ENCODE measurements at places on chromosomes 12 and 14.

GRCh38 chr12:99544457-99544856, 103.1 kb upstream of the GARIN6 start:
- no peak for DNase-seq

GRCh38 chr12:69779928-69780327, 41.3 kb downstream of the RAB3IP start:
- no peak for DNase-seq

DNA sequence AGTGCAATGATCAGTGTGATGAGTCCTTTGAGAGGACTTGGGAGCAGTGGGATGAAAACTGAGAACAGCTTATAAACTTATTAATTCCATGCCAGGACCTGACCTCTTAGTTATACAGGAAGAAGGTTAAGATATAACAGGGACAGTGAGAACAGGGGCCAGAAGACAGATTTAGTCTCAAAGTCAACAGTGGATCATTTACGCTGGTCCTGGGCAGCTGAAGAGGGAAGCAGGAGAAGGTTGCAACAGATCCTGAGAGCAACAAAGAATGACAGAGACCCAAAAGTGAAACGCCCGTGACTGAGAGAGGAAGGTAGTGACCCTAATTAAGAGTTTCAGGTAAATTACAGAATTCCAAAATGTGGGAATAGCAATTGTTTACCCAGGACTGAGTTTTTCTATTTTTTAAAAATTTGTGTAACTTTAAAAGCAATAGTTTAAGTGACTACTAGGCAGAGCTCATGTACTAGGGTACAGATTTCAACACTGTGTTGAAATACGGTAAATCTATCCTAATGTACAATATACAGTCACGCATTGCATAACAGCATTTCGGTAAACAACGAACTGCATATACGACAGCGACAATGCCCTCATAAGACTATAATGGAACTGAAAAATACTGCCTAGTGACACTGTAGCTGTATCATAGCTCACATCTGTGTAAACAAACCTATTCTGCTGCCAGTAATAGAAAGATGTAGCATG, 77.7 kb upstream of the GNPNAT1 start:
- DNase-seq, result no peak

DNA sequence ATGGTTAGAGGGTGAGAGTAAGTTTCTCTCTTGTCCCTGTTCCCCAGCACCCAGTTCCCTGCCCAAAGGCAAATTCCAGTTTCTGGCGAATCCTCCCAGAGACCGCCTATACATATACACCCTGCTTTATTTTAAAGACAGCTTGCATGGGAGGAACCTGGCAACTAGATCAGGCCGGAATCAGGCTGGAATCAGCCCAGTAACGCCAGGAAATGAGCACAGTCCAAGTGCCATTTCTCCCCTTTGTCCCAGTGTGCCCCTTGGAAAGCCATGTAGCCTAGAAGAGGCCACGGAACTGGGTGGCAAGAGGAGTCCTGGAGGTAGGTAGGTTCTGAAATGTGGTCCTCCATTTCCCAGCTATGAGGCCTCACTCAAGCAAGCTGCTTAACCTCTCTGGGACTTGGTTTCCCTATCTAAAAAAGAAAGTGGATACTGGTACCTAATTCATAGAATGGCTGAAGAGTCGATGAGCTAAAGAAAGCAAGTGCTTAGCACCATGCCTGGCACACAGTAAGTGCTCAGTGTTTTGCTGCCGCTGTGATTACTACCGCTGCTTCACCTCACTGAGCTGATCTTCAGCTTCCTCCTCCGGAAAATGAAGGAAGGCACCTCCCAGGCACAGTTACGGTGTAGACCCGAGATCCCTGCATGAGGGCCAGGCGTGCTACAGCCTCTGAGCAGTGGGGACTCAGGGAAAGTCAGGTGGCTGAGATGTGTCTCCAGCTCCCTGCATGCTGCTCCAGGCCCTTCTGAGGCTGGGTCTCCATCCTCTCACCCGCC, 36.4 kb downstream of the PITPNM2 start:
- DNase-seq, result no peak

- DNase-seq, result no peak
These were observed 344.7 kb downstream of the CACNA1C start for GRCh38 chr12:2397356-2398045.

- DNase-seq, result no peak
These were observed 2.8 kb upstream of the CDKL1 start for GRCh38 chr14:50399251-50400032.

DNA sequence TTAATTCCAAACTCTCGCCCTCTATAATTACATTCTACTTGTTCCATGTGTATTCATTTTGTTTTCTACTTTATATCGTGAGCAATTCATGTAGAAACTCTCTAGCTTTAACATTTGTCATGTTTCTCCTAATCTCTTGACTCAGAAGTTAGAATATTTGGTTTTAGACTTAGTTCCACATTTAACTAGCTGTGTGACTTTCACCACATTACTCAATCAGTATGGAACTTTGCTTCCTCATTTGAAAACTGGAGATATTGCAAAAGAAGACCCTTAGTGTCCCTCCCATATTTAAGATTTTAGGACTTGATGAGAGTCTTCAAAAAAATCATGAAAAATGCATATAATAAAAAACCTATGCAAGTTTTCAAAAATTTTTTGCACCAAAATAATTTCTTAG, 447.5 kb downstream of the GXYLT1 start:
- DNase-seq, result no peak

GRCh38 chr12:100128512-100128908, 14.2 kb downstream of the BLTP3B start:
- DNase-seq, result no peak

DNA sequence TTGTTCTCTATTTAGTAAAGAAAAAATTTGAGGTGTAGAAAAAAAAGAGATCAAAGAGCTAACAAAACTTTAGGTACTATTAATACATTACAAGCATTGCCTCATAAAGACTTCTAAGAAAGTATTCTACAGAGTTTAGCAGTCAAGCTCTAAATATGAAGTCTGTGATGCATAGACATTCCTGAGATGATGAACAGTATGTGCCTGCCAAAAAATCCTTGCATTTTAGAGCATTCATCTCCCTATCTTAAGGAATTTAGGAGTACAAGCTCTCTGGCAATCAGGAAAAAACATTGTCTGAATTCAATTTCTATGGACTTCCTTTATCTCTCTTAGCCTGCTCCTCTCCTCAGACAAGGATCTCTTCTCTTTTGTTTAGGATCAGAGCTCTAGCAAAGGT, 202.6 kb upstream of the LRFN5 start:
- DNase-seq, result no peak

GRCh38 chr12:17918013-17918412, 172.0 kb downstream of the RERGL start:
- DNase-seq, result no peak

- no peak for DNase-seq
These were observed 44.0 kb upstream of the FRMD6 start for GRCh38 chr14:51607711-51608110.

DNA sequence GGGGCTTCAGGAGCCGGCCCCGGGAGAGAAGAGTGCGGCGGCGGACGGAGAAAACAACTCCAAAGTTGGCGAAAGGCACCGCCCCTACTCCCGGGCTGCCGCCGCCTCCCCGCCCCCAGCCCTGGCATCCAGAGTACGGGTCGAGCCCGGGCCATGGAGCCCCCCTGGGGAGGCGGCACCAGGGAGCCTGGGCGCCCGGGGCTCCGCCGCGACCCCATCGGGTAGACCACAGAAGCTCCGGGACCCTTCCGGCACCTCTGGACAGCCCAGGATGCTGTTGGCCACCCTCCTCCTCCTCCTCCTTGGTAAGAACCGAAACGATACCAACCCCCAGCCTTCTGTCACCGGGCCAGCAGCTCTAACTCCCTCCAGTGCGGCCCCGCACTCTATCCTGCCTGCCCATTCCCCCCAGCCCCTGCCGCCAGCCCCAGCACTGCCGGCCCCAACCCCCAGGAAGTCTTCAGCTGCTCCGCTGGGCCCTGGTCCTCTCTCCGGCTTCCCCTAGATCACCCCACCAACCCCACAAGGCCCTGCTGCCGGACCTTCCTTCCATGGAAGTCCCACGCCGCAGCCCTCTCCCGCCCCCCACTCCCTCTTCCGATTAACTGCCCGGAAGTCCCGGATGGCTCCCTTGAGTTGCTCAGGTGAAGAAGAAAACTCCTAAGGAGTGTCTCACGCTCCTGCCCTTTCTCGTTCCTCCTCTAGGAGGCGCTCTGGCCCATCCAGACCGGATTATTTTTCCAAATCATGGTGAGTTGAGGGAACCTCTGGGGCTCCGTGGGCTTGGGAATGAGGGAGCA, 693 bp downstream of the LRP10 start:
- peak; percentile 24 for DNase-seq

DNA sequence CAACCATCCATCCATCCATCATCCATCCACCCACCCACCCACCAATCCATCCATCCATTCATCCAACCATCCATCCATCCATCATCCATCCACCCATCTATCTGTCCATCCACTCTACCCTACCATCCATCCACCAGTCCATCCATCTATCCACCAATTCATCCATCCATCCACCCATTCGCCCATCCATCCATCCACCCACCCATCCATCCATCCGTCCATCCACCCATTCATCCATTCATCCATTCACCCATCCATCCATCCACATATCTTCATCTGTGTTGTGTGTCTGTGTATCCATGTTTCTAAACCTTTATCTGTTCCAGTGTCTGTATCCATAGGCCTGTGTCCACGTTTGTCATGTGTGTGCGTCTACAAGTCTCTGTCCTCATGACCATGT, 9.9 kb downstream of the HNF1A start:
- no peak for DNase-seq

DNA sequence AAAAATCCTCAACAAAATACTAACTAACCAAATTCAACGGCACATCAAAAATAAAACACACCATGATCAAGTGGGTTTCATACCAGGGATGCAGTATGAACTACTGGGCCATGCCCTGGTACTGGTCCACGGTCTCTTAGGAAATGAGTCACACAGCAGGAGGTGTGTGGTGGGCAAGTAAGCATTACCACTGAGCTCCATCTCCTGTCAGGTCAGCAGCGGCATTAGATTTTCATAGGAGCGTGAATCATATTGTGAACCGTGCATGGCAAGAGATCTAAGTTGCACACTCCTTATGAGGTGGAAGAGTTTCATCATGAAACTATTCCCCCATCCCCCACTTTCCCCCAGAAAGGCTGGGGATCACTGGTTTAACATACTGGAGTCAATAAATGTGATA, 6.7 kb upstream of the LGR5 start:
- no peak for DNase-seq

- DNase-seq, result no peak
These were observed 9.2 kb upstream of the INF2 start for GRCh38 chr14:104680056-104680805.

GRCh38 chr14:26187996-26188620, 409.7 kb downstream of the NOVA1 start:
- DNase-seq, result no peak

DNA sequence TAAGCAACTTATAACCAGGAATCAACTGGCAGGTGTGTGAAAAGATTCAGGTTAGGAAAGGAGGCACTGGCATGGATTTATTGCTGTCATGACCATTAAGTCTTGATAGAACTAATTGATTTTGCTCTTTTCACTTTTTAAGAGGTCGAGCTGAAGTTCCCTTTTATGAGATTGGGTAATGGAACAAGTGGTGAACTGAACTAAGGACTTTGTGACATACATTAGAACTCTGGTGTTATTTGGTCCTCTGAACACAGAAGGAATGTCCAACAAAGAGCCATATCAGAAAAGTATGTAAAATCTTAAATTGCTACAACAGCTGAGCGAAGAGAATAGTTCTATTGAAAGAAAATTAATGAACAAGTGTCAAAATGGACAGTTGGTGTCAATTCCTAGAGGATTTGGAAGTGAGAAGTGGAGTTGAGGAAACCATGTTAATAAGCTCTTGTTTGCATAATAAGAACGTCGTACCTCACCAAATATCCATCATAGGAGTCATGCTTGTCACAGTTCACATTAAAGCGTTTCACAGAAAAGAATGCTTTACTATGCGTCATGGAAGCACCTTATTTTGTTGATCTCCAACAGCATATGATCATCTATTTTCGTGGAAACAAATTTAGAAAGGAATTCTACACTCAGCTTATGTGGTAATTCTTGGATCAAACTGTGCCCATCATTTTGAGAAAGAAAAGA, 8.4 kb upstream of the MYF6 start:
- no peak for DNase-seq

DNA sequence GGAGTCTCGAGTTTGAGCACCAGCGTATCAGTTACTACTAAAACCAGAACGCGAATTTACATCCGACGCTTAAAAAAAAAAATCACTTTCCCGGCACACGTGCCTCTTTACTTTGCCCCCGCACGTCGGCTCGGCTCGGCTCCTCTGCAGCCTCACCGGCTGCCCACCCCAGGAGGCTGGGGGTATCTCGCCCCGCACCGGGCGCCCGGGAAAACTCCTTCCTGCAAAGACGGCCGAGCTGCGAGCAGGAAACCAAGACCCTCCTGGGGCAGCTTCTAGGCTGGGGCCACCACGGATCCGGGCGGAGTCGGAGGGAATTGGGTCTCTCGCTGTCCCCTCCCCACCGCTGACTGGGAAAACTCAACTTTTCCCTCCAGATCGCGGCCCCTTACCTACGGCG, 610 bp downstream of the VSIG10 start:
- no peak for DNase-seq

DNA sequence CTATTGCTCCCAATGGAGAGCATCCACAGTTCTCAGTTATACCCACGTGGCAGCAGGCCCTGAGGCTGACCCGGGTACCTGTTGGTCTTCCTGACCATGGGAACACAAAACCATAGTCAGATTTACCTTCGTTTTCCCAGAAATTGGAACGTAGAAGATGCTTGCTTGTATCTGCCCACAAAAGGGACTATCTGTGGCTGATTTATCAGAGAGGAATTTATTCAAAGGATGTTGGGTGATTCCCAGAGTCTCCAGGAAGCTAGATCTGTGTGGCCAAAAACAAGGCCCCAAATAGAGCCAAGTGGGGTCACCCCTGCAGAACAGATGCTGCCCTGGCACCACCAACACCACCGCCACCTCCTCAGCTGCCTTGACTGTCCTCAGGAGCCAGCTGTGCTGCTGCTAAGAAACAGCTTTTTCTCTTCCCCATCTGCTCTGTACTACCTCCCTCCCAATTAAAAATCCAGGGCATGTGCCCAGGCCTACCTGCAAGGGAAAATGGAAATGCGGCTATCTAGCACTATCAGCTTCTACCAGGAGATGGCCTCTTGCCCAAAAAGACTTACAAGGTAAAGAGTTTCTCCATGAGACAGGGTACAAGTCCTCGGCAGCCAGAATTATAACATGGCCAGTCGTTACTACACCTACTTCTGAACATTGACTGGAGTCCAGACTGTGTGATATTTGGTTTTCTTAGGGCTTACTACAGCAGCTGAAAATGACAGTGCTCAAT, 128.6 kb upstream of the PLEKHG7 start:
- no peak for DNase-seq
